CD4-positive, alpha-beta T cell treated with Interleukin-21 for 1 hour (primary cell): ENCODE measurements at places on chromosomes 2 and 18.

- no peak for DNase-seq
These were observed 1460.3 kb downstream of the SUCLG1 start for GRCh38 chr2:82998781-82999180.

DNA sequence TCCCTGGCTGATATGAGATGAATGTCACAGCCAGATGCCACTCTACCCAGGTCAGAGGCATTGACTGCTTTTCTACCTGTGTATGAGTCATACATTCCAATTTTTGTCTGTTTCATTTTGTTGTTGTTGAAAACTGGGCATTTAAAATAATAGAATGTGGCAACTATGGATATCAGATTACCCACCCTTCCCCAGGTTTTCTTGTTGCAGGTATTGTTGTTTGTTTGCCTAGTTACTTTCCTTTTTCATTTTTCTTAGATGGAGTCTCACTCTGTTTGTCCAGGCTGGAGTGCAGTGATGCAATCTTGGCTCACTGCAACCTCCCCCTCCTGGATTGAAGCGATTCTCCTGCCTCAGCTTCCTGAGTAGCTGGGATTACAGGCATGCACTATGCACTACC is 70.2 kb downstream of the LRRC30 start:
- no peak for DNase-seq

DNA sequence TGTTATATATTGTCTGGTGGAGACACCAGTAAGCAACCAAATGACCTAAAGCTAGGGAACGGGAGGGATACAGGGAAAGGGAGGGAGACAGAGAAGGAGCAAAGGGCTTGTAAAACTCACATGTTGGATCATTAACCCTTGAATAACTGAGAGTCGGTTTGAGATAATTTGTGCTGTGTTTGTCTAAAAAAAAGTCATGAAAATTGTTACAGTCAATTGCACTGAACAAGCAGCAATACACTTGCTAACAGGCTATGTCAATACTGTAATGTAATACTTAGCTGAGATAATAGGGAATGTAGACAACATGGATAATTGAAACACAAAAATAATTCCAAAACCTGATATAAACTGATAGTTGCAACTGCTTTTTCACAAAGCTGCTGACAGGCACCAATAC is 71.3 kb upstream of the ZNF521 start:
- DNase-seq: no peak

GRCh38 chr18:5628512-5629255 is 84.9 kb upstream of the EPB41L3 start:
- DNase-seq: no peak

GRCh38 chr2:26880161-26880560 is 32.2 kb downstream of the DPYSL5 start:
- DNase-seq: no peak

DNA sequence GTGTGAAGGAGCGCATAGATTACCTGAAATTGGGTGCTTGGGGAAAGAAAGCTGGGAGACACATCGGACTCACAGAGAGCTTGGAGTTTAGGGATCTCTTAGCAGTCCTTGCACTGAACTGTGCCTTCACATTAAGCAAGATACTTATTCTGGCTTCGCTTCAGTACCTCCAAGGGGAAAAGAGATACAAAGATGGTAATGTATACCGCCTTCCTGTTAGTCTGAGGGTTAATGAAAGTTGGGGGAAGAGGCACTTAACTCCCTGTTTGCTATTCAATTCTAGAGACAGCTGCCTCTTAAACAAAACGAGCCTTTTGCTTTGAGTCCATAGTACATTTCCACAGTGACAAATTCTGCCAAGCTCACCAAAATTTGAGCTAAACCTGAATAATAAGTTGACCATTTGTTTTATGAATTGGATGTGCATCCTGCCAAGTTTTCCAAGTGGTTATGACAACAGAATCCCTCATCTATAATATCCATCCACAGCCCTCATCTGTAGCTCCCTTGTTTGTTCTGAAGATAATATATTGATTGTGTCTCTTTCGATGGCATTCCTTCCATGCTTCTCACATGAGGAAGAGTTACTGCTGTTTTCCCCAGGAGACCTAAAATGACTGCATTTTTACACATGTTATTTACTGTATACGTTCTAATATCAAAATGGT is 287.1 kb upstream of the ATP5MC3 start:
- no peak for DNase-seq
